AG10803 (cell line): ENCODE measurements at places on chromosomes 13 and 19.

DNA sequence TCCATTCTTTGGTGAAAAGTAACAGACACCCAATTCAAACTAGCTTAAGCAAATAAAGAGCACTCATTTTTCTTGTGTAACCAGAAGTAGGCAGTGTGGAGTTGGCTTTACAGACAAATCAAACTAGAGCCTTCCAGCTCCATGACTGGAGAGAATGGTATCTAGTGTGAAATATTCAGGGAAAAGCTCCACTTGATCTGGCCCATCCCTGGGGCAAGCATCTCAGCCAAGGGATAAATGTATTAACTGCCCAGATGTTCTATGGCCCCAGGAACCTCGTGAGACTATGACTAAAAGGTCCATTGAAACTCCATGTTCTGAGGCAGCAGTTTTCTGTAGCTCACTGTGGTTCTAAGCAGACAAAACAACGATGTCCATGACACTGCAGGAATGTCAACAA lies 49.9 kb downstream of the TBC1D4 start:
- peak; percentile 59 for DNase-seq

GRCh38 chr19:2523630-2524311 lies 47.8 kb downstream of the GADD45B start:
- DNase-seq: peak; percentile 83

DNA sequence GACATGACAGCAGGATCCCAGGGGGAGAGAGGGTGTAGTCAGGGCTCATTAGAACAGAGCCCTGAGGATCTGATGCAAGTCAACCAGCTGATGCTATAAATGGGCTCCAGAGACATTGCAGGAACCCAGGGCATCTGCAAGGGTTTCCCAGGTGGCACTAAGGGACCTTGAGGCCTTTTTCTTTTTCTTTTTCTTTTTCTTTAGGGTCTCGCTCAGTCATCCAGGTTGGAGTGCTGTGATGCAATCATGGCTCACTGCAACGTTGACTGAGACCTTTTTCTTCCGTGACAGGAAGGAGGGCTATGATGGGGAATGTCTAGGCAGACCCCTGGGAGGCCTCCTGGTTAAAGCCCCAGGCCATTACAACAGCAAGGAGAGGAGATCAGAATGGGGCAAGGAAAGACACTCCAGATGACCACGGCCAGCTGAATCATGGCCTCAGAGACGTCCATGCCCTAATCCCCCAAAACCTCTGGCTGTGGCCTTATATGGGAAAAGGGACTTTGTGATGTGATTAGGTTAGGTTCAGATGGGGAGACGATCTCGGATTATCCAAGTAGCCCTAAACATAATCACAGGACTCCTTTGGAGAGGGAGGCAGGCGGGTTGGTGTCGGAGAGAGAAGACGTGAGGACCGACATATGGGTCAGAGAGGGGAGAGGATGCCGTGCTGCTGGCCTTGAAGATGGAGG lies 4.5 kb upstream of the FCGRT start:
- no peak for DNase-seq

DNA sequence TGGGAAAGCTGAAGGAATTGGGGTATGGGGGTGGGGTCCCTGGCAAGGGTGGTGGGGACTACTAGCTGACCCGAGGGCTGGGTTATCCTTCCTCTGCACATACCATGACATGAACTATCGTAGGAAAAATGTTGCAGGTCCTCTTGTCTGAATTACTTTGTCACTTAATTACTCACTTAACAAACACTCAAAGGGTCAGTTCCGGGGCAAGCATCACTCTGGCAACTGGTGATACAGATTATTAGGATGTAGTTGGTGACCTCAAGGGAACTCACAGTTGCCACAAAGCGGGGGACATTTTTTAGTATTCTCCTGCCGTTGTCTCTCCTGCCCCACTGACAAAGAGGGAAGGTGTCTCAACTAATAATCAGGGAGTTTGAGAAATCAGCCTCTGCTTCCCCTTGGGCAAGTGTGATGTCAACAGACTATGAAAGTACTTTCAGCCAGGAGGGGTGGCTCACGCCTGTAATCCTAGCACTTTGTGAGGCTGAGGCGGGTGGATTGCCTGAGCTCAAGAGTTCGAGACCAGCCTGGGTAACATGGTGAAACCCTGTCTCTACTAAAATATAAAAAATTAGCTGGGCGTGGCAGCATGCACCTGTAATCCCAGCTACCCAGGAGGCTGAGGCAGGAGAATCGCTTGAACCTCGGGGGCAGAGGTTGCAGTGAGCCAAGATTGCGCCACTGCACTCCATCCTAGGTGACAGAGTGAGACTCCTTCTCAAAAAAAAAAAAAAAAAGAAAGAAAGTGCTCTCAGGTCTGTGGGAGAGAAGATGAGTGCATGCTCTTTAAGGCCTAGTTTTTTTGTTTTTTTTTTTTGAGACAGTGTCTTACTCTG lies 10.3 kb downstream of the DNAJB1 start:
- peak; percentile 66 for DNase-seq

- DNase-seq: no peak
These were observed 1856.1 kb downstream of the OLFM4 start for GRCh38 chr13:54884682-54885081.

- peak; percentile 81 for DNase-seq
These were observed 8.7 kb upstream of the SERPINE3 start for GRCh38 chr13:51330791-51331190.

DNA sequence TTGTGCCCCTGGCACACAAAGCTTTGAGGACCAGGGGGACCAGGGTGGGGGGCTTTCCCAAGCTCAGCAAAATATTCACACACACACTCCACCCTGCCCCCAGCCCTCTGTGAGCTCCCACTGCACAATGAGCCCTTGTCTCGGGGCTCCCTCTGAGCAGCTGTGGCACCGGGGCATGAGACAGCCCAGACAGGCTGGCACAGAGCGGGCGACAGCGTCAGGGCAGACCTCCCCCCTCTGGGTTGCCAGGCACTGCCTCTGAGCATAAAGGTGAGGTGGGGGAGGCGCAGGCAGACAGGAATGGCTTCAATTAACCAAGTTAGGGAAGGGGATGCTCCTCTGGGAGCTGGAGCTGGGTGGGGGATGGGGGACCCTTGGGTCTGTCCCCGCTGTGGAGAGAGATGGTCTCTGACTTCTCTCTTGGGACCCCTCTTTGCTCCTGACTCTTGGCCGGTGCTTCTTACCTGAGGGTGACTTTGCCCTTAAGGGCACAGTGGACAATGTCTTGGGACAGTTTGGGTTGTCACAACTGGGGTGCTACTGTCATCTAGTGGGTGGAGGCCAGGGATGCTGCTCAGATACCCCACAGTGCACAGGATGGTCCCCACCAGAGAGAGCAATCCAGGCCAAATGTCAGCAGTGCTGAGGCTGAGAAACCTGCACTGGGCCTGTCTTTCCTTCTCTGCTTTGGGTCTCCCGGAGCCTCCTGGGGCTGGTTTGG lies 30.3 kb downstream of the LYL1 start:
- DNase-seq: no peak

DNA sequence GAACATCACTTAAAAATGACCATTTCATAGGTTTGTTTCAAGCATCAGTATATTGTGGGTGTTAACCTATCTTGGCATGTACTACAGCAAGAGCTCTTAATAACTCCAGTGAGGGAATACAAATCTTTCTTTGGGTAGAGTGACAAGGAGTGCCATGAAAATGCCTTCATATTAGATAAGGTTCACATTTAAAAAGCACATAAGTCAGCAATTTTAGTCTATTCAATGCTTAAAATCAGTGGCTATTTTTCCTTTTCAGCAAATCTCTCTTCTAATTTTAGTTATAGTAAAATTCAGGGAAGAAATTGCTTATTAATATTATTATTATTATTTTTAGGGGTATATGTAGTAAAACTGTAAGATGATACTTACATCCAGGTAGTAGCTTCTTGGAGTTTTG lies 291.1 kb downstream of the GPC6 start:
- no peak for DNase-seq

GRCh38 chr13:43054803-43055802 lies 31.7 kb downstream of the DNAJC15 start:
- DNase-seq: peak; percentile 67

- peak; percentile 78 for DNase-seq
These were observed 21.0 kb downstream of the ZNF114 start for GRCh38 chr19:48290771-48291488.

DNA sequence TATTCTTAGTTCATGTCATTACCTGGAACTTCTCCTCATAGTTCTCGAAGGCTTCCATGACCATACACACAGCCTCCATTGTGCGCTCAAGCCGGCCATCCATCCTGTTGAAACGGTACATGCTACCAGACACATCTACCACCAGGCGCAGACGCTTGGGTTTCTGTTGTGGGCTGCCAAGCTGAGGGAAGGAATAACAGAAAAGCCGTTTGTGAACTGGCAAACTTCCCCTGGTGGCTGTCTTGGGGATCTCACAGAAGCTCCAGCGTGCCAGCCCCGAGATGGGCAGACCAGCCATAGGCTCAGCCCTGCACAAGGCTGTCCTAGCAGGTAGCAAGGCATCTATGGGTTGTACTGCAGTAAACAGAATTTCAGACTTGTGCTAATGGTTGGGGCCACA lies 130.1 kb downstream of the RGCC start:
- DNase-seq: no peak

GRCh38 chr13:32107973-32108372 lies 76.4 kb downstream of the FRY start:
- no peak for DNase-seq

GRCh38 chr19:30855442-30855841 lies 483.3 kb downstream of the ZNF536 start:
- DNase-seq: no peak

DNA sequence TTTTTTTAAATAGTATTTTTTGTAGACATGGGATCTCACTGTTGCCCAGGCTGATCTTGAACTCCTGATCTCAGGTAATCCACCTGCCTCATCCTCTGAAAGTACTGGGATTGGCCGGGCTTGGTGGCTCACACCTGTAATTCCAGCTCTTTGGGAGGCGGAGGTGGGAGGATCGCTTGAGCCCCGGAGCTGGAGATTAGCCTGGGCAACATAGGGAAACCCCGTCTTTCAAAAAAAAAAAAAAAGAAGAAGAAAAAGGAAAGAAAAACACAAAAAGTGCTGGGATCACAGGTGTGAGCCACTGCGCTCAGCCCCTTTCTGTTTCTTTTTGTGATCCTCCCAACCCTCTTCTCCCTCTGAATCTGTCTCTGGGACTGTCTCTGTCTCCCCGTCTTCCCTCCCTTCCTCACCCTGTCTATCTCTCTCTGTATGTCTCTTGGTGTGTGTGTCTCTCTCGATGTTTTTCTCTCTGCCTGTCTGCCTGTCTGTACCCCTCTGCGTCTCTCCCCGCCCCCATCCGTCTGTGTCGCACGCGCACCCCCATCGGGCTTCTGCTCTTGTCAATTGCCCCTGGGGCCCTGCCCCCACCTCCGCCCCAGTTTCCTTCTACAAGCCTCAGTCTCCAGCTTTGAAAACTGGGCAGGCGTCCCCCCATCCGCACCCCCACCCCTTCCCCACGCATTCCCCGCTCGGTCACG lies 540 bp upstream of the ZFP36 start:
- DNase-seq: no peak

GRCh38 chr19:51737924-51738323 lies 13.8 kb downstream of the FPR1 start:
- DNase-seq: peak; percentile 44

DNA sequence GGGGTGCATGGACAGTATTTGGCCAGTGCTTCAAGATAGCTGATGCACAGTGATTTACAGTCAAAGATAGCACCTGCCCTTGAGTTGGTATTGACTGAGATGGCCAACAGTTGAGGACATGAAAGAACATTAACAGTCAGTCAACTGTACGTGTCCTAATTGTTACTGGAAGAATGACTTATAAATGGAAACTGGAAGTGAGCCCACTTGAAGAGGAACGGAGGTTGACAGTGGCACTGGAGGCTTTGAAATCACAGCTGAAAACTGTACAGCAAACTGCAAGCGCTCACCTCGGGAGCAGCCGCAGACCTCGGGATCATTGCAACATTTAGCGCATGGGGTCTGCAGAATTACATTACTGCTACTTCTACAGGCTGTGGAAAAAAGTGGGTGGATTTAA lies 77.1 kb downstream of the GGACT start:
- DNase-seq: no peak

DNA sequence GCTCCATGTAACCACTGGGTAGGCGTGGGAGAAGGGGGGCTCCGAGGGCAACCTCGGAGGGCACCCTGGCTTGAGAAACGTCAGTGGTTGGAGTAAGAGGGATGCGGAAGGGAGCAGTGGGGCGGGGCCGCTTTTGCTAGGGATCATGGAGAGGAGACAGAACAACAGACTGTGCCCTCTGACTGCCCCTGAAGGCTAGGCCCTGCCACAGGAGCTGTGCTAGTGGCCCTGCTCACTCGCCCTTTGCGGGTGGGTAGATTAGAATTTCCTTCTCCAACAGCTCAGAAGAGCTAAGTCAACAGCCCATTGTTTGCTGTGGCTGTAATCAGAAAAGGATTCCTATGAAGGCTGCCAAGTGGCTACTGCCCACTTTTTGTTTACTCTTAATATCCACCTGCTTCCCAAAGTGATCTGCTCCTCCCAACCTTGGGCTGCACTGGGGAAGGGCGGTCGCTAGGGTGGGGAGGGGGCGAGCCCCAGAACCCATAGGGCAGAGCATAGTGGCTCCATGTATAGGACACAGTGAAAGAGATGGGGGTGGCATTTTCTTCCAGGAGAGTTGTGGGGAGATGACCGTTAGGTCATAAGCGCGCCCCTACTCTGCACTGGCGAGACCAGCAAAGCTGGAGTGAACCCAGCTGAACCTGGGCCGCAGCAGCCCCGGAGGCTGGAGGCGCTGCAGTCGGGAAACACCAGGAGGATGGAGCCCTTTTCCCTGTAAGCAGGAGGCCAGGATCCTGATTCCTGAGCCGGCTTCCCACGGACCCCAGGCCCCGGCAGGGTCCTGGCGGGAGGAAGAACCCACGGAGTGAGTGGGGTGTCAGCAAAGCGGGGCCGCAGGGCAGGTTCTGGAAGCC lies 1.9 kb upstream of the C1QTNF9 start:
- no peak for DNase-seq

DNA sequence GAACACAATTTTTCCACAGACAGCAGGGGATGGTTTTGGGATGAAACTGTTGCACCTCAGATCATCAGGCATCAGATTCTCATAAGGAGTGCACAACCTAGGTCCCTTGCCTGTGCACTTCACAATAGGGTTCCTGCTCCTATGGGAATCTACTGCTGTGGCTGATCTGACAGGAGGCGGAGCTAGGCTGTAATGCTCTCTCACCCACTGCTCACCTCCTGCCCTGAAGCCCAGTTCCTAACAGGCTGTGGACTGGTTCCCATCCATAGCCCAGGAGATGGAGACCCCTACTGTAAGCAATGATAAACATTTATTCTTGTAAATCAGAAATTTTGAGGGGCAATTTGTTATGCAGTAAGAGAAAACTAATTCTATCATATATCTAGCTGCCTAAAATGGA lies 1234.7 kb downstream of the SLITRK1 start:
- DNase-seq: no peak

DNA sequence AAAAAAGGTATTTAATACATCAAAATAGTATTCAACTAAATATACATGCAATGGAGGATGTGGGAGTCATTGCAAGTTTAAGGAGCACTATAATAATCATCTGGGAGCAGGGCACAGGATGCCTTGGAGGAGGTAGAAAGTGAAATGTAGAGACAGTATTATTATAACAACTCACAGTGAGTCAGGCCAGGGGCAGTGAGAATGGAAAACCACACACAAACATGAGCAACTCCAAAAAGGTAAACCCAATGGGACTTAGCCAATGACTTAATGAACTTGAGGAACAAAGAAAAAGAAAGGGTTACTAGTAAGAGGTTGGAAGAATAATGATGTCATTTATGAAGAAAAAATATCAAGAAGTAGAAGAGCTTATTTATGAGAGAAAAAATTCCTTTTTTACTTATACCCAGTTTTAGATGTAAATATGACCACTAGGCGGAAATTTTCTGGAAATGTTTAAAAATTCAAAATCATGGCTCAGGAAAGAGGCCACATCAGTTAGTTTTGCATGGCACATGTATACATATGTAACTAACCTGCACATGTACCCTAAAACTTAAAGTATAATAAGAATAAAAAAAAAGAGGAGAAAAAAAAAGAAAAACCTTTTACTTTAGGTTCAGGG lies 389.3 kb downstream of the SUCLA2 start:
- no peak for DNase-seq
